Stimulated activated naive CD8-positive, alpha-beta T cell treated with anti-CD3 and anti-CD28 coated beads, Interleukin-15, amount 100 ng/mL, for 72 hours (primary cell): ENCODE measurements at places on chromosomes 1 and 21.

DNA sequence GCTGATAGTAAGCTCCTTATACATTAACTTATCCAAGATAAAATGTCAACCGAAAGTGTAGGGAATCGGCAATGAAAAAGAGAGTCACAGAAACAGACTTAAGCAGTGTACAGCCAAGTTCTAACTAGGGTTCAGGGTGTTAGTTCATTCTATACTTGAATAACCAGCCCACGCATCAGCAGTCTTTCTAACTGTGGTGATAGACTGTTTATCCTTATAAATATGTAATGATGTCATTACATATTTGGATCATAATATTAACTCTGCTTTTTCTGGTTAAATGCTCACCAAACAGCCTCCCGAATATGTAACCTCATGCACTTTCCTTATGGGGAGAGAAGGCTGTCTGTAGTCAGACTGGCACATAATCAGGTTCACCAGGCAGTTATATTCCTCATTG, 11.0 kb downstream of the HMCN1 start:
- no peak for DNase-seq

- DNase-seq: no peak
Observed at GRCh38 chr1:7941437-7941793, 776 bp upstream of the TNFRSF9 start.

GRCh38 chr1:100671601-100672000, 47.9 kb upstream of the VCAM1 start:
- no peak for DNase-seq

- DNase-seq: no peak
Observed at GRCh38 chr21:41170859-41171609, 3.1 kb downstream of the BACE2 start.
